NCI-H187 (cell line): ENCODE measurements at places on chromosomes 16 and 17.

DNA sequence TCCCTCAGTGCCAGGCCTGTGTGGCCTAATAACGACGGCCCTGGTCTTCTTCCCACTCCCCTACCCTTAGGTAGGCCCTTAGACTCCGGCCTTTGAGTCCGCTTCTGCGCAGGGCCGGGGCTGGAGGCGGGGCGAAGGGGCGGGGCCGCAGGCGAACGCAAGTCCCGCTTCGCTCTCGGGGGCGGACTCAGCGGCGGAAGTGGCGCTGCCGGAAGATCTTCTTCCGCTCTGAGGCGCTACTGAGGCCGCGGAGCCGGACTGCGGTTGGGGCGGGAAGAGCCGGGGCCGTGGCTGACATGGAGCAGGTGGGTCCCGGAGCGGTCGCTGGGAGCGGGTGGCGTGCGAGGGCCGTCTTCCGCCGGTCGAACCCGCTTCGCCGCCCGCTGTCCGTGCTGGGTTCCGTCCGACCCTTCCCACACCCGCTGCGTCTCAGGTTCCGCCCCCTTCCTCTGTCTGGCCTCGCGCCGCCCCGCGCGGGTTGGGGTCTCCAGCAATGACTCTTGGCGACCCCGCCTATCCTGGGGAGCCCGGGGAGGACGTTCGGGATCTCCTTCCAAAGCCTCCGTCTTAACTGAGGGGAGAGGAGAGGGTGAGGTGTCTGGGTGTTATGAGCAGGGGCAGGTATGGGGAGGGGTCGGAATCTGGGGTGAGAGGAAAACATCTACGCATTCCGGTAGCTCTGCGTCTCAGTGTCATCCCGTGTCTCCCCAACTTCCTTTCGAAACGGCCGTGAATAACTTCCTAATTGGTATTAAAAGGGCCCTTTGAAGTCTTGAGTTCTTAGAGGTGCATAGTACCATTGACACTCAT lies at the start of gene STARD3:
Gene STARD3, plus strand, starts transcription at position 218 of the 810 bp plus-strand sequence. CDS start 16,388 bp downstream, outside the sequence.
- peak; percentile 43 for DNase-seq

DNA sequence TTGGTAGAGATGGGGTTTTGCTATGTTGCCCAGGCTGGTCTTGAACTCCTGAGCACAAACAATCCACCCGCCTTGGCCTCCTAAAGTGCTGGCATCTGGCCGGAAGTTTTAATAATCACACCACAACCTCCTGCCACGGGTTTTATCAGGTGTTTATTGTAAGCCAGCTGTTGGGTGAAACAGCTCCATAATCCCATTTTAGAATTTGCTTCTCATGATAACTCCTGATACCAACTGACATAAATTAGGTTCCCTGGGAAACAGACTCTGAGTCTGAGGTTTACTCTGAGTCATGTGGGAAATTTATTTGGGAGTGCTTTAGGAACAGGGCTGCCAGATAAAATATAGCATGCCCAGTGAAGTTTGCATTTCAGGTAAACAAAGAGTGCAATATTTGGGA lies 122.6 kb upstream of the MED13 start:
- no peak for DNase-seq

GRCh38 chr17:18965530-18966236 lies 13.7 kb downstream of the SLC5A10 start:
- DNase-seq = no peak

- DNase-seq = peak; percentile 5
Observed at GRCh38 chr17:32936894-32937500, 9.0 kb downstream of the TMEM98 start.
